ENCODE measurements at places on chromosomes 1 and 21.

GRCh38 chr21:45209685-45210284, 77.9 kb downstream of the POFUT2 start:
- no peak for DNase-seq

DNA sequence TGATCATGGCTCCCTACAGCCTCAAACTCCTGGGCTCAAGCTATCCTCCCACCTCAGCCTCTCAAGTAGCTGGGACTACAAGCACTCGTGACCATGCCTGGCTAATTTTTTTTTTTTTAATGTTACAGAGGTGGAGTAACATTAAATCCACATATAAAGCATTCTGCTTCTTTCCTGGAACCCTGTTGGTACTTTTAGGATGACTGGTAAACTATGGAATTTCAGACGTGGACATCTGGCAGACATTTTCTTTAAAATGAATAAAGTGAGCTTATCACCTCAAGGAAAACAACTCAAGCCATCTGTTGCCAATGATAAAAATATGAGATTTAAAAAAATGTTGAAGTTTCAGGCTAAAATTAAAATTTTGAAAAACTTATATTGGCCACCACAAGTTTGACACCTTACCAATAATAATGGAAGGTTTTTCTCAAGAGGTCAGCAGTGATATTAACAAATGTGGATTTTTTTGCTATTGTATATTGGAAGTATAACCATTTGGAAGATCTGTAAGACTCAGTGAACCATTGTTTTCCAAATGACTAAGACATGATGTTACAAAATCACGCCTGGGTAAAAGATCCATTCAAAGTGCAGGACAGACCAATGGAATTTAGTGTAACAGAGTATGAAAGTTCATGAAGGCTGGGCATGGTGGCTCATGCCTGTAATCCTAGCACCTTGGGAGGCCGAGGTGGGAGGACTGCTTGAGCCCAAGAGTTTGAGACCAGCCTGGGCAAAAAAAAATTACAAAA, 52.7 kb upstream of the EIF4G3 start:
- no peak for DNase-seq

GRCh38 chr1:179447489-179447888, 81.7 kb downstream of the AXDND1 start:
- no peak for DNase-seq

DNA sequence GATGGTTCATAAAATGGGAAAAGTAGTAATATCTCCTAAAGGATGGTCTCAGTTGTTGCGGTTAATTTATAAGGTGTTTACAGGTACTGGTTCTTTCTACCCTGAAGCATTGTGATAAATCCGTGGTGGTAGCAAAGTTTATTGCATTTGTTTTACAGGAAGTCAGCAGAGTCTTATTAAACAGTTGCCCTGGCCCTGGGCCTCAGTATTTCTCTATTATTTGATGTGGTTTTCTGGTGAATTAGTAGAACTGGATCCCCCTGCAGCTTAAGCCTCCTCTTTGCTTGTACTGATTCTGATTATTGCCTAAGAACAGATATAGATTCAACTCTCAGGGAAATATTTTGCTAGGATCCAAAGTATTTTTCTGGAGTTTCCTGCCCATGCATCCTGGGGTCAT, 76.4 kb upstream of the CD55 start:
- no peak for DNase-seq

DNA sequence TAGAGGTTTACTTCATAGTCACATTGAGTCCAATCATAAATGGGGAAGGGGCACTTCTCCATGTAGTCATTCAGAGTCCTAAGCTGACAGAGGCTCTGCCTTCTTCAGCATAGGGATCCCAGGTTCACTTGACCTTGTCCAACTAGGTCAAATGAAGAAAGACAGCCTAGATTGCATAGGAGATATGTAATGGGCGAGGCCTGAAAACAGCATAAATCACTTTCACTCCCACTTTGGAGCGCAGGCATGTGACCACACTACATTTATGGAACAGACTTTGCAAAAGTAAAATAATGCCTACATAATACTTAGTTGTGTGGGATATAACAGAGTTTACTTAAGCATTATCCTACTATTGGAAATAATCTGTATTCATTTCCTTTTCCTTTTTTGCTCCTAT, 51.7 kb downstream of the HOOK1 start:
- DNase-seq, result no peak

DNA sequence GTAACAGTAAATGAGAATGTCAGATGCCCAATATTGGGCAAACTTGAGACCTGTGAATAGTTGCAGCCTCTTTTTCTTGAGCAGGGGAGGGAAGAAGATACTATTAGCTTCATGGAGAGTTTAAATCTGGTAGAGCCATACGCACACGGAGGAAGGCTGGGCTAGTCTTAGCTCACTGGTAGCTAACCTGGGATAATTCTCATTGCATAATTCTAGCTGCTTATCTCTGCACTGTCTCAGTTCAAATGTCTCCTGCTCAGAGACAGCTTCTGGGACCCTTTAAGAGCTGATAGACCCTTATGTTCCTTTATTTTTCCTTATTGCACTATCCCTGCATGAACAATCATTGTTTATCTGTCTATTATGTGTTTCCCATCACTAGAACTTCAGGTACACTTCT, 8.4 kb downstream of the C1orf87 start:
- DNase-seq, result no peak

DNA sequence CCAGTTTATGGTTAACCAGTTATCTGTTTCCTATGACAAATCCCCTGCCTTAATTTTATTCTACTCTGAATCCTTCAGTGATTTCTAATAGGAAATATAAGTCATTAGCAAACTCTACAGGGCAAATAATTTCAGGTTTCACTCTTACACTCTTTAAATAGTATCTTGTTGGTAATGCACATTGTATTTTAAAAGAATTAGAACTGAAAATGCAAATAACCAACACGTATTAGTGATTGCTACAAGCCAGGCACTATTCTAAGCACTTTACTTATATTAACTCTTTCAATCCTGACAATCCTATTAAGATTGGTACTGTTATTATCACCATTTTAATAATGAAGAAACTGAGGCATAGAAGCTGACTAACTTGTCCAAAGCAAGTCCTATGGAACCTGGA, 48.3 kb upstream of the LHX8 start:
- no peak for DNase-seq

DNA sequence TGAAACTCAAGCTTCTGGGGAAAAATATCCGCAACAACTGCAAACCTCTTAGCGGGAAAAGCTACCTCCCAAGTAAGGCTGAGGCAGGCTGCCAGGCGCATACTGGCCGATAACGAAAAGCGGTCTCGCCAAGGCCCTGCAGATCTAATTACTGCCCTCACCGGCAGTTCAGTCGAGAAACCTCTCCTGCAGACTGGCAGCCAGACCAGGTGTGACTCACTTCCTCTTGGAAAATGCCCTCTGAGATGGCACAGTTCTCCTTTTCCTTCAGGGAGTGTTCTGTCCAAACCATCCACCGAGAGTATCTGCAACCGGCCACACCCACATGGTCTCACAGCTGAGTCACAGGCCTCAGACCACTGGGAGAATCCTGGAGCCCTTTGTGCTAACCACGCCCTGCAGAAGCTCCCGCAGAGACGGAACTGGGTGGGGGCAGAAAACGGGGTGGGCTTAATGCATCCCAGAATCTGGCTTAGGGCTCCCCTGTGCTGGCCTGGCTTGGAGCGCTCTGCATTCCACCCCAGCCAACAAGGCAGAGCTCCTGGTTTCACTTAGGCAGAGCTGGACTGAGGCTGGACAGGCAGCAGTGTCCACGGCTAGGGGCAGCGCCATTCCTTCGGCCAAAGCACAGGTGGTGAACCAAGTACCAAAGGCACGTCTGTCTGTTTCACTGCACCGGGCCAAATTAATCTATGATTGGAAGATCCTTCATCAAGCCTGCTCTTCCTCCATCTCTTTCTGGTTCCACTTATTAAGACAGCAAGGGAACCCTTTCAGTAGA, 1.2 kb downstream of the S100A10 start:
- no peak for DNase-seq

DNA sequence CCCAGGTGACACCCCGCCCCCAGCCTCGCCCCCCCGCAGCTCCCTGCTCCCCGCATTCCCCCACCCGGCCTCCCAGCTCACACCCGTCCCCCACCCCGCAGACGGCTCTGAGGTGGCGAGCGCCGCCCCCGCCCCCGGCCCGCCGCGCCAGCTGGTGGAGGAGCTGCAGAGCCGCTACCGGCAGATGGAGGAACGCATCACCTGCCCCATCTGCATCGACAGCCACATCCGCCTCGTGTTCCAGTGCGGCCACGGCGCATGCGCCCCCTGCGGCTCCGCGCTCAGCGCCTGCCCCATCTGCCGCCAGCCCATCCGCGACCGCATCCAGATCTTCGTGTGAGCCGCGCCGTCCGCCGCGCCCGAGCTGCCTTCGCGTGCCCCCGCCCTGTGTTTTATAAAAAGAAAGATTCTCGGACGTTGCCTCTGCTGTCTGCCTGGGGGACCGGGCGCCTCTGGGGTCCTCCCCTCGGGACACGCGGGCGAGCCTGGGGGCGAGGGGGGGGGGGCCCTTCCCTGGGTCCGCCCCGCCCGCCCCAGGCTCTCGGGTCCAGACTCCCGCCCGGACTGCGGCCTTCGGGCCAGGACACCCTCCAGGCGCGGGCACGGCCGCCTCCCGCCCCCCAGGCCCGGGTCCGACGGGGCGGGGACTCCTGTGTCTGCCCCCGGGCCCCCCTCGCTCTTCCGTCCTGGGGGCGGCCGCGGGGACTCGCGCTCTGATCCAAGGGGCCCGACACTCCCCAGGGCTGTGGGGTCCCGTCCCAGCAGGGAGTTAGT, 1.6 kb upstream of the MMP23B start:
- DNase-seq, result peak; percentile 24

- no peak for DNase-seq
Observed at GRCh38 chr21:26820509-26820908, 24.7 kb downstream of the ADAMTS1 start.

- DNase-seq, result no peak
Observed at GRCh38 chr1:9088807-9089206, 19.4 kb upstream of the SLC2A5 start.

DNA sequence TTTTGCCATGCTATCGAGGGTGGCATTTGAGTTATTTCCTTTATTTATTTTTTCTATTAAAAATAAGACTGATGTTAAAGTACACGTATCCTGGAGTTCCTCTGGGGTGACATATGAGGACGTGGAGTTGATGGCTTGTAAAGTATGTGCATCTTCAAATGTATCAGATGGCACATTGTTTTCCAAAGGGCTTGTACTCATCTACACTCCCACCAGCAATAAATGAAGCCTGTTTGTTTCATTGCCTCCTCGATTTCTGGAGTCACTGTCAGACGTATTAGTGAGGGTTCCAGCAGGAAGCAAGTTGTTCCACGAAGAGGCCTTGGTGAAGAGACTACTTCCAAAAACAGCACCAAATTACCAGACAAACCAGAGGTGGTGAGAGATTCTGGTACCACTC, 423.9 kb downstream of the NPHP4 start:
- DNase-seq, result no peak

DNA sequence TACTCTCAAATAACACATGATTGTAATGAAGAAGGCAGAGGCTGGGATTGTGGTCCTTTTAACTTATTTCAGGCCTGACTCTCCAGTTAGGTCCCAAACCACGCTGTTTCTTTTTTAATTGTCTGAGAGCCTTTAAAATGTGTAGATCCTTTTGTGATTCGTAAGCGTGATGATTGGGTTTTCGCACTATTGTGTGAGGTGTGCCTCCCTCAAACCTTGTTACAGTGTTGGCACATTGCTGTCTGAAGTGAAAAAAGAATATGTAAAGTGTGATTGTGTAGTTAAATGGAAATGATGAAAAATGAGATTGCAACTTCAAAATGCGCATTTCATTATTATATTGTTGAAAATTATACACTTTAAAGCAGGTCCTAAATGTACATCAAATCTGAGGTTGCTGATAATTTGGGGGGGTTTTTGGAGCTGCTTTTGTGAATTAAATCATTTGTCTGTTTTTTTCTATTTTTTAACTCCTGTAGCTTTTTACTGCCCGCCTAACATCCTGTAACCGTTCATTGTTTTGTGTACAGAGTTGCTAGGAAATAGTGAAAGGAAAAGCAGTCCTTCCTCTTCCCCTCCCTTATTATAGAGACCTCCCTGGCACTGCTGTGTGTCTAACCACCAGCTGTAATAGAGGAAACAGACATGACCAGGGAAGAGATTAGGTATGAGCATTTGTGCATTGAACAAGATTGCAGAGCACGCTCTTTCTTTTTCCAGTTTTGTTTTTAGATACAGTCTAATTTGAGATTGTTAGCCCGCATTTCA, 43.3 kb downstream of the IARS2 start:
- no peak for DNase-seq

- no peak for DNase-seq
Observed at GRCh38 chr1:204377800-204378668, 18.3 kb upstream of the PLEKHA6 start.

GRCh38 chr1:18199462-18199861, 91.9 kb downstream of the IGSF21 start:
- no peak for DNase-seq

DNA sequence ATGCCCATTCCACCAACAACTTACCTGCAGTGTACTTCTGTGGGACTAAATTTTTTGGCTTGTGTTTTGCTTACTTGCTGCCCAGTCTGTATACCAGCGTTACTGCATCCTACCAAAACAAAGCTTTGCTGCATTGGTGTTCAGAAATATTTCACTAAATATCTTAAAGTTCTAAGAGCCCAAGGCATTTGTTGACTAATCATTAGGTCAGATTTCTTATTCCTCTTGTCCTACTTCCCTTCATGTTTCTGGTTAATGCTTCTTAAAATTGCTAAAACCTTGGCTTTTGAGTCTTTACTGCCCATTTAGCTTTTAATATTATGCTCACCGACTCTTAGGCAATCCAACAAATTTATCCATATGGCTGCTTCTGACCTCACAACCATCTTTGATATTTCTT, 161.8 kb downstream of the DPYD start:
- no peak for DNase-seq

DNA sequence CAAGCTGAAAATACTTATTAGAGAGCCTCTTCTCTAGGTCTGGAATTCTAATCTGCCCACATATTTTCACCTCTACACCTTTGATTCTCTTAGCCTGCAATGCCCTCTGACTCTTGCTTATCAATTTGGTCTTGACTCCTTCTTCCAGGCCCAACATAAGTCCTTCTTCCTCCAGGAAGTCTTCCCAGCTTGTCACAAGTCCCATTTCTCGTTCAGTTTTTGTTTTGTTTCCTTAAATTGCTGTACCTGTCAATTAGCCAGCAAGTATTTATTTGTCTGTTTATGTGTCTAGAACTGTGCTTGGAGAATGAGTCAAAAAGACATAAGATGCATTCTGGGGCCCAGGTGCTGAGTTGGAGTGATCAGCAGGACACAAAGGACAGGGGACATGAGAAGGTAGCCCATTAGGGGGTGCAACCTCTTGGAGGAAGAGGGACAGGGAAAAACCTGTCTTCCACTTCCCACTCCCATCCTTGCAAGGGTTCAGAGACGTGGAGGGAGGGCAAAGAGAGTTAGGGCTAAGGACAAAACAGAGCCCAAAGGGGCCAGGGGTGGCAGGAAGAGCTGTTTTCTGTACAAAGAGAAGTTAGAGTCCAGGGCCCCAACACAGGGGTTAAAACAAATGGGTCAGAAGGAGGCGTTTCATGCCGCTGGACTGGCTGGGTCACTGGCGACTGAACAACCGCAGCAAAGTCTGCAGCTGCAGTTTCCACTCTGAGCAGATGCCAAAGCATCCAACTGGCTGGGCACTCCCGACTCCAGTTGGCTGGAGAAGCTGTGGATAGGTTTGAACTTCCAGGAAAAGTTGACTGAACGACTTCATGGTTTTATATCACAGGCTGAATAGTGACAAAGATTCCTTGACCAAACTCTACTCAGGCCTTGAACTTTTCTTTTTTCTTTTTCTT, 10.7 kb upstream of the CNR2 start:
- DNase-seq, result peak; percentile 5

GRCh38 chr1:148383966-148384365, 99.1 kb downstream of the PPIAL4G start:
- no peak for DNase-seq

Data from hypothalamus (tissue), 51 donors.